SW 1271 (cell line): ENCODE measurements at places on chromosomes 7 and 10.

DNA sequence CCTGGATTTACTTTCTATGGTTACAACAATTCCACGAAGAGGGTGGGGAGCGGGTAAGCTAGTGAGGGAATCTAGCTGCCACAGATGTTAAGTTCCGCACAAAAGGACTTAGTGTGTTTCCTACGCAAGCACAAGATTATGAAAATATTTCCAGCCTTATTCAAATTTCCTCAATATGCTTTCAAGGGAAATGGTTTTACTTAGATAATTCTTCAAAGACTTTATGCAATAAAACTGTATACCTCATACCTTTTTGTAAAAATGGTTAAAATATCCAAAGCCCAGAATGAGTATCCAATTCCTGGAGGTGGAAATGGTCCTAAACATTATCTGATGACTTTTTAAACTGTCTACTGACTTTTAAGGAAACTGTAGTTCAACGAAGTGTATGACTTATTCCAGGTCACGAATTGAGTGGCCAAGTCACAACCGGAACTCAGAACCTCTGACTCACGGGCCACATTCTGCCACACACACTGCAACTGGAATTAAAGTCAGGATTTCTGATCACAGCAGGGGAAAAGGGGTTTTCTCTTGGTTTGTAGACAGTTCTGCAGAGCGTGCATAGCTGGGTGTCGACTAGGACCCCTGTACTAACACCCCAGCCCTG is 20.2 kb upstream of the INSIG1 start:
- DNase-seq = no peak

DNA sequence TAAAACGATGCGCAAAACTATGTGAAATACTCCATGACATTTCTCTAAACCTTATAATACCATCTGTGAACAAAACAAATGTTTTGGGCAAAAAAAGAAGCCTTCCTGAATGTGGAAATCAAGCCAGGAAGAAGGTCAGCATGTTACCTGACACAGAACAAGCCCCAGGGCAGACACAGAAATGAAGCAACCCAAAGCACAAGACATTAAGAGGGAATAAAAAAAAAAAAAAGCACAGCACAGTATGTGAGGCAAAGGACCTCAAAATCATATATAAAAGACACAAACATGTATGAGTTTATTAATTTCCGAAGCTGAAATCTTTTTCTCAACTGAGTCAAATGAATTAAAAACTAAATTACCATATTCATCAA is 161.8 kb downstream of the SKIDA1 start:
- no peak for DNase-seq

- no peak for DNase-seq
These were observed 302.2 kb downstream of the RPS24 start for GRCh38 chr10:78335691-78336401.

GRCh38 chr7:73963252-73963822 is 64.6 kb upstream of the ELN start:
- DNase-seq = no peak

GRCh38 chr10:14243221-14243620 is 87.5 kb downstream of the FRMD4A start:
- DNase-seq = no peak

GRCh38 chr7:70512761-70513160 is 619.2 kb upstream of the GALNT17 start:
- DNase-seq = no peak

GRCh38 chr10:131876508-131876907 is 24.3 kb upstream of the PPP2R2D start:
- no peak for DNase-seq

GRCh38 chr7:30671793-30672465 is 10.3 kb downstream of the CRHR2 start:
- no peak for DNase-seq

DNA sequence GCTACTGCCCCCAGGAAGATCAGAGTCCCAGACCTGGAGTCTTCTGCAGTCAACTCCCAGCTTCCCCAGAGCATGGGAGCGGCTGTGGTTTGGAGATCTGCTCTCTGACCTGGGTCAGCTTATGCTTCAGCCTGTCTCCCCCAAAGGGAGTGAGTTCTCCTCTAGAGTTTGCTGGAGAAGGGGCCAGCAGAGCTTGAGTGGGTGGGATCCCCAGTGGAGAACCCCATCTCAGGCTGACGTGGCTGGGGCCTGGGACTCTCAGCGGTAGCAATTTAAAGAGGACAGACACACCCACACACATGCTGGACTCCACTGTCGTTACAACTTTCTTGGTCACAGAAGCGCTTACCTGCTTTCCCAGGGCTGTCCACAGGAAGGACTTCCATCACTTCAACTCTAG is 6.3 kb downstream of the UNC5B start:
- no peak for DNase-seq

DNA sequence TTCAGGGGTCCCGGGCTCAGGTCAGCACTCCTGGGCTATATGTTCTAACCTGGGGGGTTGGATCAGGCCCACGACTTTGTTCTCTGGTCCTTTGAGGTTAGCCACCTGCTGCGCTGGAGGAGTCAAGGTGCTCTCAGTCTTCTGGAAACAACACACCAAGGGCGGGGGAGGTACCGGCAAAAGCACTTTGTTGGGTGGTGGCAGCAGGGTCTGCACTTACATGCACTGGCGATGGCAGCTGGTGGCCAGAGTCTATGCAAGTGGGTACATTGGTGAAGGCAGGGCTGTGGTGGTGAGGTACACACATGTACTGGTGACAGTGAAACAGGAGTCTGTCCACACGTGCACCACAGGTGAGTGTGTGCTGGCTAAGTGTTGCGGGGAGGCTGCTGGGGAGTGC is 194.2 kb upstream of the MAGI2 start:
- no peak for DNase-seq

DNA sequence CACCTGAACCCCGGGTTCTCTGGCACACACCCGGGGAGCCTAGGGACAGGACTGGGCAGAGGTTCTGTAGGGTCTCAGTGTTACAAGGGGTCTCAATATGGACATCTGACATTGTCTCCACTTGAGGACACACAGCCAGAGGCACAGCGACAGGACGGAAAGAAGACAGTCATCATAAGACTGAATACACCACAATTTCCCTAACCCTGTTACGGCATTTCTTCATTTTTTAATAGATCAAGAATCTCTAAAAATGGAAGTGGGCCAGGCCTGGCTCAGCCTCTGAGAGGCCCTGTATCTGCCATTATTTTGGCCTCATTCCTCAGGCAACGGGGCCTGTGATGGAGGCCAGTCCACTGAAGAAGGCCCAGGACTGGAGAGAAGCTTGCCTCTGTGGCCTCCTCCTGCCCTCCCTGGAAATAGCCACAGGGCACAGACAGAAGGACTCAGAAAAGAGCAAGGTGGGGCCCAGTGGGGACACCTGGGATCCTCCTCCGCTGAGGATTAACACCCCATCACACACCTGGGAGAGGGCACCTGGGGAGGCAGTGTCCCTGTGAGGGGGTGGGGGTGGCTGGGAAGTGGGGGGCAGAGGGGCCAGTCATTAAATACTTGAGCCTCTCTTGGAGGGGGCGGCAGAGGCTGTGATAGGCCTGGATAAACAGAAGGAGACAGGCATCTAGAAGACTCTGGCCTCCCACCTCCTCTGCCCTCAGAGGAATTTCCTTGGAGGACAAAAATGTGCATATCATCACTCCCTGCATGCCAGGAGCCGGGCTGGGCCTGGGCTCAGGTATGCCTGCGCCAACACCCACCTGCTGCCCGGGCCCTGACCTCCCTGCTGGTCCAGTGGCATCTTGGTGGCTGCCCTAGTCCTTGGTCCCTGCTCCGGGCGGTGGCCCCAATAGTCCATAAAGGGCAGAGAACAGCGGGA is 8.0 kb downstream of the SPOCK2 start:
- no peak for DNase-seq

DNA sequence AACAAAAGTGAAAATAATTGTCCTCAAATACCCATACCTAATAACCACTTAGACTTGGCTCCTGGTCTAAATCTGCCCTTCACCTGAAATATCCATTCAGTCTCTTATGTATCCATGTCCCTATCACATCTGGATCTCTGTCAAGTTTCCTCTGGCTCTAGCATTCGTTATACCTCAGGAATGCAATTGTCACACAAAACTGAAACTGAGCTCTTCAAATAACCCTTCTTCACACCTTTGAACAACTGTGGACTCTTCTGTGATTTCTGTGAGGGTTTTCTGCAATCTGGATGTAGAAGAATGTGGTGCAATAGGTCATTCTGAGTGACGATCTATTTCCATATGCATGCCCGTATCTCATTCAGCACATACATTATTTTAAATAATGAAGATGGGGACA is 53.5 kb upstream of the FGL2 start:
- no peak for DNase-seq

DNA sequence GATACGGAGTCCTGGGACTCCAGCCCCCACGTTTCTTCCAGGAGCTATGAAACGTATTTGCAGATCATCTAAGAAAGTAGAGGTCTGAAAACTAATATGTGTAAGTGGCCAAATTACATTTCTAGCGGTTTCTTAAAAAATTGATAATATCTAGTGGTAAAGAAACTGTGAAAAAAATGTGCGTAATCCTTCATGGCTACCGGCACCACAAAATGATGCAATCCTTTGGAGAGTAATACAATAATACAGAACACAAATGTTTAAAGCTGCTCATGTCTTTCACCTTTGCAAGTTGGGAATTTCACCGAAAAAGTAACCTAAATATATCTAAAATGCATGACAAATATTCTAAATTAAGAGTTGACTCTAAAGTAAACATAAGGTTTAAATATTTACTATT is 742.1 kb downstream of the GRID1 start:
- no peak for DNase-seq

DNA sequence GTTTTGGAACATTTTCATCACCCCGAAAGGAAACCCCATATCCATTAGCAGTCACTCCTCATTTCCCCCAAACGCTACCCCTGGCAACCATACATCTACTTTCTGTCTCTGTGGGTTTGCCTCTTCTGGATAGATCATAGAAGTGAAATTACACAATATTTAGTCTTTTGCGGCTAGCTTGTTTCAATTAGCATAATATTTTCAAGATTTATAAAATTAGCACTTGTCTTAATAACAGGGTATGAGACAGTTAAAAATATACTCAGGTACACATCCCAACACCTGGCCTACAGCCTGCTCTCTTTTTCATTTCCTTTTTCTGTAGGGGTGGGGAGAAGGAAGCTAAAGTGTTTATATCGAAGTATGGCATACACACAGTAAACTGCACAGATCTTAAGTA is 81.4 kb upstream of the LRGUK start:
- DNase-seq = no peak

DNA sequence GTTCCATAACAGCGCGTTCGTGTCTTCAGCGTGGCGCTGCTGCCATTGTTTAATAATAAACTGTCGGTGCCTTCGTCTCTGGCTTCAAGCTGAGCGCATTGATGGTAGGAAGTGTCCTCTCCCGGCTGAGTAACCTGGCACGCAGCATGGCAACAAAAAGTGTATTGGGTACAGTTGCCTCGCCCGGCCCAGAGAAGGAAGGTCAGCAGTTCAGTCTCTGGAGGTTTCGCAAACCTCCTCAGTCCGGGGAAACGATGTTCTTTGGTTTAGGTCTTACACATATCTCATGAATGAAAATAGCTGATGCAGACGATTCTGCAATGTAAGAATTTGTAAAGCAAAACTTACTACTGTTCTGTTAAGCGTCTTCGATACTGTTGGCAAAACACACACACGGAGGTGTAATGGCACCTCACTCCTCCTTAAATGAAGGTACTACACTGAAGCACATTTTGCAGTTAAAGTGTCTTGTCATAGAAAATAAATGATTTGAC is 739 bp upstream of the CCDC186 start:
- DNase-seq = no peak

DNA sequence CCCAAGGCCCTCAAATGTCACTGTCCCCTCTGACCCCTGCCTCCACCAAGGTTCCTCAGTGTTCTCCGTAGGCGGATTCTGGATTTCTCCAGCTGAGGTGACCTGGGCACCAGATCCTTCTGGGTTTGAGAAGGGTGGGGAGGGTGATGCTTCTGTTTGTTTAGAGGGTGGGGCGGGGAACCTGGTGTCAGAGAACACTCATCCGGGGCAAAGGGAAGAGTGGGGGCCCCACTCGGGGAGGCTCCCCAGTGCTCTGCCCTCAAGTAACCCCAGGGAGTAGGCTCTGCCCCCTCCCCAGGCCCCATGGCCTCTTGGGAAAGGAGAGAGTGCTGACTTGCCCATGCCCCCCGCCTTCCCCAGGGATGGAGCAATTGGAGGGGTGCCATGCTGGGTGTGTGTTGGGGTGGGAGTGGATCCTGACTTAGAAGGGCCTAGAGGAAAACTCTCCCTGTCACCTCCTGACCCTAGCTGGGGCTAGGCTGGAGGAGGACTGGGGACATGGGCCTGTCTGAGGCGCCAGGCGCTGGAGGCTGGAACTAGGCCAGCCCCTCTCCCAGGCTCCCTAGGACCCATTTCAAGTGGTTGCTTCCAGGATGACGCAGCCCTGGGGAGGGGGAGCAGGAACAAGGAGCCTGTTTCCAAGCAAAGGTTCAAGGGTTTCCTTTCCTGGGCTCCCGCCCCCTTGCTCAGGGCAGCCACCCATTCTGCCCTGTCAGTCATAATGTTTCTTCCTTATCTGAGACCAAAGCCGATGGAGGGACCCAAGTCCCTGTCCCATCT is 27.9 kb downstream of the KAZALD1 start:
- no peak for DNase-seq

DNA sequence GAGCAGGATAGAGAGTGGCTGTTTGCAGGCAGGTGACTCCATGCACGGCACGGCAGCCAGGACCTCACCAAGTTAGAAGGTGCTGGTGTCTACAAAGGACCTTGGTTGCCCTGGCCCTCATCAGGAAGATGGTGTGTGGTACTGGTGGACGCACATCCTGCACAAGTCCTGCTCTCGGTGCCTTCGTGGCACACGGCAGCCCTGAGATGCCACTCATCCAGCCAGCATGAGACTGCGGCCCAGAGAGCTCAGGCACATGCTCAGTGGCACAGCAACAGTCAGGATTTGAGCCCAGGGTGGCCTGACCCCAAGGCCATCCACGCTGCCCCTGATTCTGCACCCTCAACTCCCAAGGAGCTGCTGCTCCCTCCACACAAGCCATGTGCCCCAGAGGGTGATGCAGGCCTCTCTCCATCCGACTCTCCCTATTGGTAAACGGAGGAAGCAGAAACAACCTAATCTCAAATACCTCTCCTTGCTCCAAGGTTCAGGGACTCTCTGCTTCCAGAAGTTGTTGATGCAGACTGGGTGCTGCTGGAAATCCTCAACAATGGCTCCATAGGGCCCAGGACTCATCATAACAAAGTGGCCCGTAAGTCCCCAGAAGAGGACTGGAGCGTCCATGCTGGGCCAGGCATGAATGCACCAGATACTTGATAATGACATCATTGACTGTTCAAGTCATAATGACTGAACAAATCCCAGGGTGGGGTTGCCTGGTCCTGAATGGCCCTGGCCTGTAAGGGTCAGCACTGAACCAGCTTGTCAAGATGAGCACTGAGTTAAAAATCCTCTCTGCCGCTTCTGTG is 93.6 kb downstream of the ARHGAP22 start:
- no peak for DNase-seq

DNA sequence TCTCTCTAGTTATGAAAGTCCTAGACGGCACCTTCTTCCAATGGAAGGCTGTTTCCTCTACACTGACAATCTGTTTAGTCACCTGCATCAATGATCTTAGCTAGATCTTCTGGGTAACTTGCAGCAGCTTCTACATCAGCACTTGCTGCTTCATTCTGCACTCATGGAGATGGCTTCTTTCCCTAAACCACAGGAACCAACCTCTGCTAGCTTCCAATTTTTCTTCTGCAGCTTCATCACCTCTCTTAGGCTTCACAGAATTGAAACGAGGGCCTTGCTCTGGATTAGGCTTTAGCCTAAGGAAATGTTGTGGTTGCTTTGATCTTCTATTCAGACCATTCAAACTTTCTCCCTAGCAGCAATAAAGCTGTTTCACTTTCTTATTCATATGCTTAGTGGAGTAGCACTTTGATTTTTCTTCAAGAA is 24.6 kb downstream of the NAMPT start:
- DNase-seq = no peak

GRCh38 chr7:2172311-2173188 is 60.2 kb downstream of the MAD1L1 start:
- peak; percentile 15 for DNase-seq
